Breast epithelium (tissue), 4 donors: ENCODE measurements at places on chromosomes 16 and 17.

DNA sequence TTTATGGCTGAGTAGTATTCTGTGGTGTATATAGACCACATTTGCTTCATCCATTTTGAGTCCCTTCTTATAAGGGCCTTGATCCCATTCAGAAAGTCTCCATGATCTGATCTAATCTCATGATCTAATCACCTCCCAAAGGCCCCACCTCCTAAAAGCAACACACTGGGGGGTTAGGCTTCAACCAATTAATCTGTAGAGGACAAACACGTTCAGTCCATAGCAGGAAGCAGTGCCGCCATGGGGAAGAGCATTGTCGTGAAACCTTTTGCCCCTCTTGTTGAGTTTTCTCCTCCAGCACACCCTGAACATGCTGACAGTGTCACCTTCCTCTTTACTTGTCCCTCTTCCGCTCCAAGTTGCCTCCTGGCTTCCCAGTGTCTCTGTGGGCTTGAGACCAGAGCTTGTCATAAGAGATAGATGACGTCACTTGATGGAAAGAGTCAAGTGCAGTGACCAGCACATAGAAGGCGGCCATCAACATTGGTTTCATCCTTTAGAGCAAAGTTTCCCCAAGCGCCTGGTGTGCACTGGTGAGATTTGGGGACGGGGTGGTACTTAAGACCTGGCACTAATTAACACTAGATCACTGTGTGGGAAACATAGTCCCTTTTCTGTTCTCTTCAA lies 74.1 kb downstream of the PRKCB start:
- DNase-seq, result no peak

- no peak for DNase-seq
Measured at GRCh38 chr16:85820604-85821372, 21.3 kb downstream of the COX4I1 start.

- DNase-seq, result no peak
Measured at GRCh38 chr17:74777901-74778515, 1.9 kb upstream of the NAT9 start.

DNA sequence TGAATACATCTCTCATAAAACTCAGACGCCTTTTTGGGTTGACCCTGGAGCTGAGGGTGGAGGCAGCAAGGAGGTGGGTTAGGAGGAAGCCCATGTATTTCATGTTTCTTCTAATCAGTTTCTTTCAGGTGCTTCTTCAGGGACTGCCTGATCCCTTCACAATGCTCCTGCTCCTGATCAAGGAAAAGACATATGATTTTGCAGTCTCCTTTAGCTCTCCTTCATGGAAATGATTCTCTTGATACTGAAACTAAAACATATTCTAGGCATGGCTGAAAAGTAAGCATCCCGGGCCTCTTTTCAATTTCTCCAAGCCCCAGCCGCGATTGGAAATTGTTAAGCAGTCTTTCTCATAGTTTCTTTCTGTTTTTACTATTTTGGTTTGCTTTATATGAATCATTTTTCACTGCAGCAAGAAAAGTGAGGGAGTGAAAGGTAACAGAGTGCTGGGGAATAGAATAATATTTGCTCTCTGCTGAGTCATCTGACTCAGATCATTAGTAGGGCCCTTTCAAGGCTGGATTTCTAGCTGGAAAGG lies 730.7 kb downstream of the CDH11 start:
- no peak for DNase-seq

- DNase-seq, result no peak
Measured at GRCh38 chr17:66533572-66533971, 231.2 kb downstream of the PRKCA start.

GRCh38 chr16:77675464-77676324 lies 46.6 kb upstream of the NUDT7 start:
- DNase-seq, result no peak

GRCh38 chr17:35811759-35812158 lies 2.5 kb downstream of the TAF15 start:
- DNase-seq, result no peak

DNA sequence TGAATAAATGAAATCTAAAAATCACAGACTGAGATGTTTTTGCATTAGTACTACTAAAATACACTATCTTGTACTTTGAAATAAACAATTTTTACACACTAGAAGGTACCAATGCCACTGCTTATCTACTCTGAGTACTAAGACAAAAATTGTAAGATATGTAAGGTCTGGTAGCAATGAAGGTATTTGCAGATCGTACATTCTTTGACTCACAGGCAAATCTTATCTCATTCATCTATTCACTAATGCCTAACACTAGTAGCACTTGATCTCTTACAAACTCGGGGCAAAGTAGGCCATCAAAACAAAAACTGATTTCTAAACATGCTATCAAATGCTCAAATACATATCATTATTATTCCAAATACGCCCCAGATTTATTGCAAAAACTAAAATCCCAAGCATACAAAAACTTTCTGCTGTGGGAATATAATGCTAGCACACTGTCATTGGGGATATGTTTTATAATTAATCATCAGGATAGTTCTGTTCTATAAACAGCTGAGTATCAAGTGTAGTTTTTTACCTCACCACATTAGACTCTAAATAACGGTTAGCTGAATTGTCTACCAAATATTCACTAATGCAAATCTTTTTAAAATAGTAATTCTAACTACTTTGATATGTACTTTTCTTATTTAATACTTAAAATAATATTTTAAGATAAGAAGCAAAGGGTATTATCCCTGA lies 68.0 kb downstream of the MED13 start:
- DNase-seq, result no peak

- peak; percentile 71 for DNase-seq
Measured at GRCh38 chr17:50479522-50480141, 972 bp downstream of the RSAD1 start.

GRCh38 chr17:17778308-17779014 lies 58.3 kb downstream of the SREBF1 start:
- DNase-seq, result no peak

GRCh38 chr16:67954421-67955196 lies 10.7 kb upstream of the LCAT start:
- no peak for DNase-seq

- DNase-seq, result no peak
Measured at GRCh38 chr17:14833201-14833785, 431.8 kb downstream of the PMP22 start.

DNA sequence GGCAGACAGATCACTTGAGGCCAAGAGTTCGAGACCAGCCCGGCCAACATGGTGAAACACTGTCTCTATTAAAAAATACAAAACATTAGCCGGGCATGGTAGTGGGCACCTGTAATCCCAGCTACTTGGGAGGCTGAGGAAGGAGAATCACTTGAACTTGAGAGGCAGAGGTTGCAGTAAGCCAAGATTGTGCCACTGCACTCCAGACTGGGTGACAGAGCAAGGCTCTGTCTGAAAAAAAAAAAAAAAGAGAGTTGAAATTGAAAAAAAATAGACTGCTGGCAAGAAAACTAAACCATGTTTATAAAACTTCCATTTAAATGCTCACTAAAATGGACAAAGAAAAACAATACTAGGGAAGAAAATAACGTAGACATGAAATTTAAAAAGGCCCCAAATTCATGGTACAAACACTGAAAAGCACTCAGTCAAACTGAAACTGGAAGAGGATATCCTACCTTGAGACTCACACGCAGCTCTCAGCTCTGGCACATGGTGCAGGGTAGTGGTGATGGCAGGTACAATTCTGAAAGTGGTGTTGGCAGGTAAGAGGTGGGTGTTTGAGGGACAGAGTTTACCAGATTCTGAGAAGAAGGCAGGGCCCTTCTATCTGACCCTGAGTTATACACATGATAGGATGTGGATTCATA lies 19.3 kb downstream of the CNTROB start:
- no peak for DNase-seq

DNA sequence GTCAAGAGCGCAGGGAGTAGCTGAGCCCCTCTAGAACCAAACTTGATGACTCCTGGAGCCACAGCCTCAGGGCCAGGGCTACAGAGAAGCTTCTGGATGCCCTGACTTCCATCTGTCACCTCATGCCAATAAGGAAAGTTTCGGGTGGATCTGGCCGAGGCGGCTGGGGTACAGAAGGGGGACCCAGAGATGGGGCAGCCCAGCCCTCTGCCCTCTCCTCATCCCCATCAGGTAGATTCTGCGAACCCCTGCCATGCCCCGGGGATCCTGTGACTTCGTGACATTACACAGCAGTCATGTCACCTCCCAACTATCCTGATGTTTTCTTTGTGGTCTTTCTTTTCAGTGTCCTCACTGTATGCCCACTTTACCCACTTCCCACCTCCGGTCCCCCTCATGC lies 114.4 kb downstream of the CCDC182 start:
- no peak for DNase-seq

DNA sequence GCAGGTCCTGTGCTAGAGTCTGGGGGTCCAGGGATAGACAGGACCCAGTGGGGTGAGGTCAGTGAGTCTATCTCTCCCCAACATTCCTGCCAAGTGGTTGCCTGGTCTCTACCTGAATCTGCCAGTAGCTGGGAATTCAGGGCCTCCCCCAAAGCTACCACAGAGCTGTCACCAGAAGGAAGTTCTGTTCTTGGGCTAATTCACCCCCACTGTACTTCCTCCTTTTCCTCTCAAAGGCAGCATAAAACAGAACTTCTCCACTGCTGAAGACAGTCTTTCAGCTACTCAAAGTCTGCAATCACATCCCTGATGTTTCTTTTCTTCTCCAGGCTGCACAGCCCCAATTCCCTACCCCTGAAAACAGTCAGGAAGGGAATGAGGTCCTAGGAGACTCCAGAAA lies 8.7 kb downstream of the CAMTA2 start:
- no peak for DNase-seq
